ENCODE measurements at places on chromosomes 12 and 14. TPM values are rescaled to one million over a fixed set of nuclear protein-coding genes. Genes with fewer than 3 reads are reported as not detected.

DNA sequence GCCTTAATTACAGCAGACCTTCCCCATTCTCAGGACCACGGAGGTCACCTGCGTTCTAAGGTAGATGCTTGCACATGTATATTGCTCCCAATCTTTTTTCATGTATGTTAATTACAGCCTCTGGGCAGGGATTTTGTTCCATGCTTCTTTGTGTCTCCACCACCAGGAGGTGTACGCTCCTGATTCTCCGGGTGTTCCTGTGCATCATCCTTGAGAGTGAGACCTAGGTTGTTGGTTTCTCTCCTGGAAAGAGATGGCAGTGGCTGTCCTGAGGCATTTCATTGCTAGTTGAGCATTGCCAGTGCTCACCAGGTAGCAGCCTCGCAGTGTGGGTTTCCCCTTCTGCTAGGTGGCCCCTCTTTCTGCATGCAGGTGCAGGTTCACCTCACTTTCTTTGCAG, 52.8 kb downstream of the KCNK13 start:
- no peak overlapping the region for H3K4me3 ChIP-seq
- no peaks in the 10 kb centered on the region for H3K27me3 ChIP-seq
- no peak for DNase-seq
- H3K4me1 ChIP-seq = no peaks in the 10 kb centered on the region
- H3K27ac ChIP-seq = no peak overlapping the region
- no peaks in the 10 kb centered on the region for H3K36me3 ChIP-seq

NOC4L gene
- 5.4 TPM for total RNA-seq

GRCh38 chr12:5201554-5202218, 158.0 kb downstream of the KCNA5 start:
- no peak overlapping the region for H3K27ac ChIP-seq
- DNase-seq = no peak
- H3K27me3 ChIP-seq = no peaks in the 10 kb centered on the region
- no peaks in the 10 kb centered on the region for H3K36me3 ChIP-seq
- H3K4me1 ChIP-seq = no peaks in the 10 kb centered on the region

STYK1 gene
- total RNA-seq = 0.54 TPM

DNA sequence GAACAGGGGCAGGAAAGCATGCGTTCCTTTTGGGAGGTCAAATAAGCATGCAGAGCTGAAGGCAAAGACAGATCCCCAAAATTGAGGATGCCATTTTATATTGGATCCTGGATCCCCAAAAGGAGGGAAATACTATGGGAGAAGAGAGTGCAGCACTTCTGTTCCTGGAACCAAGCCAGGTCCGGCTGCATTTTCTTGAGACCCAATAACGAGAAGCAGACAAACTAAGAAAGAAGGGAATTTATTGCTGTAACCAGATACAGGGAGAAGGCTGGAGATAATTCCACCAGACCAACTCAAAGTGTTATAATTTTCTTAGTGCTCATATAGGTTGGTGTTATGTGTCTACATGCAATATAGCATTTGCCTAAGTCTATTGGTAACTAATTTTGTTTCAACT, 60.8 kb downstream of the PDE6H start:
- H3K27ac ChIP-seq = no peak overlapping the region
- H3K4me1 ChIP-seq = no peaks in the 10 kb centered on the region
- H3K36me3 ChIP-seq = no peaks in the 10 kb centered on the region
- no peak for DNase-seq

DNA sequence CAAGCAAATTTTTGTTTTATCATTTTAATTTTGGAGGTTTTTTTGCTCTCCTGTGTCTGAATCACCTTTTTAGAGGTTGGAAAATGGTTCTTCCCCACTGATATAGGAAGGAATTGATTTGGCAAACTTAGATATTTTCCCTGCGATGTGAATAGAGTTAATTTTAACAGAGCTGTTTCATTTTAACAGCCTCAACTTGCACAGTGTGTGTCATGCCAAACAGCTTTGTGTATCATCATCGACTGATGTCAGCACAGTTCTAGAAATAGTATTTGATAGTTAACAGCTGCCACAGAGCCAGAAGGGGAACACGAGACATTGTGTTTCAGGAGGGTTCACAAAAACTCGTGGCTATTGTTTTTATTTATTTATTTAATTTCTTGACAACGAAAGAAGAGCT, 243.1 kb upstream of the FOXN3 start:
- no peaks in the 10 kb centered on the region for H3K36me3 ChIP-seq
- H3K27me3 ChIP-seq = no peaks in the 10 kb centered on the region
- DNase-seq = no peak
- H3K4me3 ChIP-seq = no peak overlapping the region

KRT3 gene
- total RNA-seq = not detected
